ENCODE measurements at places on chromosomes 3 and 15.
A peak's percentile ranks its signal among the peaks of the same experiment; 100 is the strongest.

- DNase-seq: no peak
These were observed 154.4 kb downstream of the OXSM start for GRCh38 chr3:25944329-25944728.

GRCh38 chr15:52527911-52528563, 643 bp downstream of the MYO5A start:
- DNase-seq: peak; percentile 44

GRCh38 chr15:72341361-72341760, 21.4 kb upstream of the CELF6 start:
- DNase-seq: no peak

GRCh38 chr3:58116985-58117384, 93.8 kb downstream of the DNASE1L3 start:
- no peak for DNase-seq

DNA sequence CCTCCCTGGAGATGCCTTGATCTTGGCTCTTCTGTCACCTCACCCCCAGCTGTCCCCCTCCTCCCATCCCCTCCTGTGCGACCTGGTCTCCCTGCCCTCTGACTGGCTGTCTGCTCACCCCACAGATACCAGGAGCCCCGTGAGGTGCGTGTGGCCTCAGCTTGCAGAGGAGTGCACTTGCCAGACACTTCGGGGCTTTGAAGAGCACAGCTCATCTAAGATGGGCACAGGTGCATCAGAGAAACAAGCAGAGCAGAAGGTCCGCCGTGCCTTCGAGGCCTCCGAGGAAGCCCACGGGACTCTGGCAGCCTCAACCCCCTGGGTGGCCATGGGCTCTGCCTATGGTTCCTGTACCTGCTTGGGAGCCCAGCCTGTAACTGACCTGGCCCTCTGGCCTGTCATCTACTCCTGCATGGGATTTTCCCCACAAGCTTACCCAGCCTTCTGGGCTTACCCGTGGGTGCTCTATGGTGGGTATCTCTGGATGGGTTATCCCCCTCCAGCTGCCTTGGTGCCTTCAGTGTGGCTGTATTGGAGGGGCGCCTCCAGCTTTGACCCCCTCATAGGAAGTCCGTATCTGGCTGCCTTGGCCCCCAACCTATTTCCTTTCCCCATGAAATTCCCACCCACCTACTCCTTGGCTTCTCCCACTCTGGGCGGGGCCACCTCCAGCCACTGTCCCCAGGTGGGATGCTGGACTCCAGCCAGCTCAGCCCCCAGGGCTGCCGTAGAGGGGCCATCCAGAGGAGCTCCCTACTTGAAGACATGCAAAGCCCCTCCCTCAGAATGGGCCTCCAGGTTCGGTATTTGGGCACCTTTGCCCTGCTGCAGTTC, 3.8 kb downstream of the PRR23E start:
- DNase-seq: no peak

DNA sequence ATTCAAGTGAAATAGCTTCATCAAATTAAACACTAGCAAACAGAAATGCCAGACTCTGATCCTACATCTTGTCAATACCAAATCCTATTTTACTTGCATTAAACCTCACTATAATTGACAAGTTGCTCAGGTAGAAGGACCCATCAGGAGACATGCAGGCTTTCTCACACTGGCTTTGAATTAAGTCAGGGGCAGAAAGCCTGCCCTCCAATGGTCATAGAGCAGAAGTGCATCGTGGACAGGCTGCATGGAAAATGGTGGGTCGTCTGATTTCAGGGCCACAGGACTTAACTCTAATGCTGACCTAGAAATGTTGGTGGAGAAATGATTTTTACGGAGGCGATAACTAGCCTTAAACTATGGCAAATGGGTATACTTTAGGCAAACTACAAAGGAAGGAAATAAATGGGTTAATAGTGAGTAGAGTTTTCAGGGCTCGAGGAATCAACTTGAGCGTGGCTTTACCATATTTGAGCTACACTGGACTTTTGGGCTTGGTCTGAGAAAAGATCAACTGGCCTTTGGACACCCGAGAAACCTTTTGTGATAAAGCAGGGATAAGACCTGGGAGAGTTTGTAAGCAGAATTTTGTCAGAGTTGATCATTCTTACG, 283.9 kb downstream of the GRM7 start:
- no peak for DNase-seq

DNA sequence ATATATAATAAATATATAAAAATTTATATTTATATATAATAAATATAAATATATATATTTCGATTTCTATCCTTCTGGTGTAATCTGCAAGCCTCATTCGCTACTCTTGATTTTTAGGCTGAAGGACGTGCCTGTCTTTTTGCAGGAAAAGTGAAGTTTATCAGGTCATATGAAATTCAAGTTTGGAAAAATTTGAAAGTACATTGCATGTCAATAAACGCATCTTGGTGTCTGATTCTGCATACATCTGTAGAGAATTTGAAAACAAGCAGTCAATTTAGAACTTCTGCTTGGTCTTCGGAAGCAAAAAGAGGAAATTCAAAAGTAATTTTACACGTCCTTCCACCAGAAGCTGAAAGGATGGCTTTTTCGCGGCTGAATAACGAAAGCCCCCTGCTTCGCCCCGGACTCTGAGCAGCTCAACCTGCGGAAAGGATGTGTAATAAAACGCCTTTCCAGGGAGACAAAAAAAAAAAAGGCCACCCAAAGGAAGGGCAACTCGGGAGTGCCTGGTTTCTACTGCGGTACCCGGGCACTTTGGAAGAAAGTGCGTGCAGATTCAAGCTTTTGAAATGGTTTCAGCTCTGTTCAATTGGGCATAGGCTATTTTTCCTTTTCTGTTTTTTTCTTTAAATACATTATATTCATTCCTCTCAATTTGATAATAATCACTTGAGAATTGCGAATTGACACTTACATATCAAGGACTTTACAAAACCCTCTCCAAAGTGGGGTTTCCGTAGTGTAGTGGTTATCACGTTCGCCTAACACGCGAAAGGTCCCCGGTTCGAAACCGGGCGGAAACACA, 1.5 kb upstream of the MYNN start:
- peak; percentile 85 for DNase-seq

DNA sequence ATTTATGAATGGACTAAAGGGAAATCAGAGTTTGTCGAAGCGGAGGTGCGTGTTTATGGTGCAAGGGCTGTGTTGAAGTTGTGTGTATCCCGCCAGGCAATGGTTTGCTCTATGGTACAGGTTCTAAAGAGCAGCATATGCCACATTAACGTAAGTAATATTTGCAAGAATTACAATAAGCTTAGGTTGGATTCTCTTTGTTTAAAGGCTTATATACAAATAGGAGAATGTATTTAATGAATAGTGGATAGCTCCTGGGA, 800 bp downstream of the EPHA3 start:
- no peak for DNase-seq

- no peak for DNase-seq
These were observed 29.2 kb upstream of the CCDC174 start for GRCh38 chr3:14622368-14622767.

GRCh38 chr15:32721596-32721995, 3.8 kb downstream of the GREM1 start:
- no peak for DNase-seq

- no peak for DNase-seq
These were observed 37.5 kb downstream of the ZXDC start for GRCh38 chr3:126438186-126438585.

DNA sequence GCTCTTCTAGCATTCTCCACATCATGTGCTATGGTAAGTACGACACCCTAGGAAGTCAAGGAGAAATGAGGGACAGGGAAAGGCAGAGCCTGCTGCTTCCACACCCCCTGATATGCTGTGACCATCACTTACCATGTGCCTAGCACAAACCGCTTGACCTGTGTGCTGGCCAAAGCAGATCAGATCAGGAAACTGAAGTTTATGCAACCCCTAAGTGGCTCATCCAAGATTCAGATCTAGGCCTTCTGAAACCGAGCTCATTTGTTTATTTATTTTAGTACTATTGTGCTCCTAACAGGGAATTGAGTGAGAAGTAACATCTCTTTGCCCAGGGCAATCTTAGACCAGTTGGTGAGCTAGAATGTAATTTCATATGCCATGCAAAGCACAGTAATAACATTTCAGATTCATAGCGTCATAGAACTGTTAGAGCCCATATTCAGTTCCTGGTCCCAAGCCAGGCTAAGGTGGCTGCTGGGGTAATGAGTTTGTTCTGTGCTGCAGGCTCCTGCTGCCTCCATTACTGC, at the start of gene RTP2:
TSS of gene RTP2 (minus strand) at position 51 of the 527 bp plus-strand sequence. CDS start 429 bp downstream, outside the sequence.
- no peak for DNase-seq

GRCh38 chr15:91528801-91529200, 324.7 kb upstream of the SLCO3A1 start:
- no peak for DNase-seq

DNA sequence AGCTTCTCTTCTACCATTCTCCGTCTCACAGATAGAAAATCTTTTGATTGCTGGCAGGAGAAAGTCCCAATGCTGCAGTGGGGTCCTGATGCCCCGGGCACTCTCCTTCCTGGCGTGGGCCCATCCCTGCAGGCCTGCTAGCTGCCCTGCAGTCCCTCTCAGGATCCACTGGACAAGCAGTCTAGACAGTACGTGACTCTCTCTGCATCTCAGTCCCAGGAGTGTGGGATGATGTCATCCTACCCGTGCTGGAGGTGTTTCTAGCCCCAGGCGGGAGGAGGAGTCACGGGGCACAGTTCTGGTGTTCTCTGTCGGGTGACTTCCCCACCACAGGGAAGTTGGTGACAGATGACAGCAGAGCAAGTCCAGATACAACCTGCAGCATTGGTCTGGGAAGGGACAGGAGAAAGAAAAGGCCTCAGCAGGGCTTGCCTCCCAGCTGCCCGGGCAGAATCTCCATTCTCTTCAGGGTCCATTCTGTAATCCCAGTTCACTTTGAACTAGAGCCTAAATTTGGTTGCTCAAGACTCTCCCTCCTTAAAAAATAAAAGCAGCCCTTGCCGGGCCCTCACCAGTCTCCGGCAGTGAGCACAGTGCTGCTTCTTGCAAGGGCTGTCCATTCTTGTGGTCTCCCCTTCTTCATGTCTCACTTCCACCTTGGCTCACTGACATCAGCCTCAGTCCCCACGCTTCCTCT, 30.6 kb downstream of the SLC28A1 start:
- no peak for DNase-seq

DNA sequence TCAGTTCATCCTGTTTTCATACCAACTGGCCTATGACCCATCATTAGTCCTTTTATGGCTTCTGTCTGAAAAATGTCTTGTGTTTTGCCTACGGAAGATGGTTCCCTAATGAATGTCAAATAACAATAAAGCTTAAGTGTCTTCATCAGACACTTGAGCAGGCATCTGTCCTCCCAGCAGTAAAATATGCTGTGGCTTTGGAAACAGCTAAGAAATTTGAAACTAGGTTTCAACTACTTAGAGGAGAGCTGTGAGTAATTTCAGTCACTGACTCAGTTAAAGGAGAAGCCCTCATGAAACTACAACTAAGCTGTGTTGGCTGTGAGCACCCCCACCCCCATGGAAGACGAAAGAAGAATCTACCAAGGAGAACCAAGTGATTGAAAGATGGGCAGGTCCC, 409.4 kb upstream of the PPP2R3A start:
- no peak for DNase-seq

- no peak for DNase-seq
These were observed 45.1 kb downstream of the COLQ start for GRCh38 chr3:15476378-15476777.

- DNase-seq: peak; percentile 0
These were observed 178.8 kb downstream of the POTEB3 start for GRCh38 chr15:21261396-21261964.

Data from globus pallidus (tissue), 1 donor.